ENCODE measurements at places on chromosomes 4 and X.

DNA sequence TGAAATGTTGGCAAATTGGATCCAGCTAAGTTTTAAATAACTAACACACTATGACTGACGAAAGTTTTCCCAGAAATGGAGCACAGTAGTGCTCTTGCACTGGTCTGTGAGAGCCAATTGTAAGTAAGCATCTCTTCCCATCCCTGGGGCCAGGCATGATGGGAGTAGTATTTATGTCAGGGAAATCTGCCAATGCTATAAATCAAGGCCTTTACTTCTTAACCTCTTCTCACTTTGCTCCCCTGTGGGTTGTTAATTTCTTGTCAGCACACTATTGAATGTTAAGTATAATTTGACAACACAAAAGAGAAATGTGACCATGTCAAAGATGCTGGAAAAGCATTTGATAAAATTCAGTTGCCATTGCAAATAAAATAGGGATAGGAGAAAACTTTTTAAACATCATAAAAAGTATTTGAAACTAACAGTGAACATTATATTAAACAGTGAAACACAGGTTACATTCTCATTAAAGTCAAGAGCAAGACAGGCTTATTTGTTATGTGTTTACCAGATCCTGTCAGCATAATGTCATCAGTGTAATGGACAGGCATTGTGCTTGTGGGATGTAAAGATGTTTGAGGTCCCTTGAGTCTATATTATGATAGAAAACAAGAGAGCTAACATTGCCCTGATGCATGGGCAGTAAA, 5.0 kb downstream of the F8A1 start:
- no peak for DNase-seq

GRCh38 chr4:123600987-123601904, 204.7 kb downstream of the SPRY1 start:
- DNase-seq, result no peak

DNA sequence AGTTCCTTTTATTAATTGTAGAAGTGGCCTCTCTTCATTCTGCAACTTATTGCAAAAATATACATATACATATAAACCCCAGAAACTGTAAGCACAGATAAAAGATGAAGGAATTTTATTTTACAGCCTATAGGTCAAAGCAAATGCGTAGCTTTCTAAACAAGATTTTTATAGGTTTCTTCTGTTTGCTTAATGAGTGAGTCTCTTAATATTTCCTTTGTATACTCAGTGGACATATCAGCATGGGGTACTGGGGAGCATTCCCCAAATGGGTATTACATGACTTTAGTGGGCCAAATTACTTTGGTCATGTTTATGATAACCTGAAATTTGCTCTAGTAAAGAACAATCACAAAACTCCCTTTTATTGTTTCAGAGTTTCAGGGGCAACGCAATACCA, 1698.6 kb upstream of the IGFBP7 start:
- DNase-seq, result no peak

DNA sequence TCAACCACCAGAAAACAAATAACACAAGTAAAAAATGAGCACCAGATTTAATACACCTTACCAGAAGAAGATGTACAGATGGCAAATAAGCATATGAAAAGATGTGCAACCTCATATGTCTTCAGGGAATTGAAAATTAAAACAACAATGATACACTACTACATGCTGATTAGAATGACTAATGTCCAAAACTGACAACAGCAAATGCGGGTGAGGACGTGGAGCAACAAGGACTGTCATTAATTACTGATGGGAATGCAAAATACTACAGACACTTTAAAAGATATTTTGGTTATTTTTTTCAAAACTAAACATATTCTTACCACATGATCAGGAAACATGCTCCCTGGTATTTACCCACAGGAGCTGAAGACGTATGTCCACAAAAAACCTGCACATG, 140.3 kb downstream of the FRYL start:
- DNase-seq, result no peak

DNA sequence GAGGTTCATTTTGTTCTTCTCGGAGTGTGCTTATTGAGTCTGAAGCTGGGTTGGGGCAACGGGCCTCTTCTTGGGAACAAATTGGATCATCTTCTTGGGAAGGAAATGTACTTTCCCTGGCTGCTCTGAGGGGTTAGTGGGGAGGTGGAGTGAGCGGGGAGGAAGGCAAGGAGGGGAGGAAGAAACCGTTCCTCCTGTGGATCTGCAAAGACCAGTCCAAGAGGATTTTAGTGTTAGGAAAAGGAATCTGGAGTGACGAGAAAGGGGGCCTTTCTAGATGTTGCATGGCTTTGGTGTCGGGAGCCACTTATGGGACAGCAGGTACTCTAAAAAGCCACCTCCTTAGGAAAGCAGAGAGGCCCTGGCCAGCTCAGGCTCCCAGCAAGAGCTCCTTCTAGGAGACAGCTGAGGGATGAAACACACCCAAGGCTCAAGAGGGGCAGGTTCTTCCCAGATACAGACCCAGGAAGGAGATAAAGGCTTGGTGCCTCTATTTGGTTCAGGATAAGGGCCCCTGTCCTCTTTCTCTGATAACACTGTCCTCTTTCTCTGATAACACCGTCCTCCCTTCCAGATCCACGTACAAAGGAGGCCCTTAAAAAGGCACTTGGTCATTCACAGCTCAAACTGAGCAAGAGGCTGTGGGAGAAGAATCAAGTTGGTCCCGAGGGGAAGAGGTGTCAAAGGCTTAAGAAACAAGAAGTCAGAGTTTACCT, 451 bp downstream of the SOD3 start:
- peak; percentile 1 for DNase-seq

GRCh38 chr4:26815706-26816105, 44.9 kb upstream of the STIM2 start:
- DNase-seq, result no peak

GRCh38 chr4:69731847-69732246, 28.6 kb downstream of the SULT1B1 start:
- no peak for DNase-seq

DNA sequence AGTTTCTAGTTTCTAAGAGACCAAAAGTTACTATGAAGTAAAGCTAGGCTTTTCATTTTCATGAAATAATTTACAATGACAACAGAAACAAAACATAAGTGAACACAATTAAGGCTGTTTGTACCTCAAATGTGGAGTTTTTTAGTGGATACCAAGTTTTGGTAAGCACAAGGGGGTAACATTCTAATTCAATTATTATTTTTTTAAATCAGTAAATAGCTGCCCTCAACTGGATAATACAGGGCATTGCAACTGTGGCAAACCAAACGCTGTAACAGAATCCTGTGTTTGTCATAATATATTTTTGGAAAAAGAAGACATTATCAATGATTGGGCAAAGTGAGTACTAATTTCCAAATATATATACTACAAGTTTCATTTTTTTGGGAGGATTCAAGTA, 150.3 kb downstream of the FBXW7 start:
- DNase-seq, result no peak

- no peak for DNase-seq
Observed at GRCh38 chr4:140969296-140969695, 164.0 kb downstream of the RNF150 start.

GRCh38 chr4:74714611-74715130, 79.7 kb downstream of the BTC start:
- no peak for DNase-seq

DNA sequence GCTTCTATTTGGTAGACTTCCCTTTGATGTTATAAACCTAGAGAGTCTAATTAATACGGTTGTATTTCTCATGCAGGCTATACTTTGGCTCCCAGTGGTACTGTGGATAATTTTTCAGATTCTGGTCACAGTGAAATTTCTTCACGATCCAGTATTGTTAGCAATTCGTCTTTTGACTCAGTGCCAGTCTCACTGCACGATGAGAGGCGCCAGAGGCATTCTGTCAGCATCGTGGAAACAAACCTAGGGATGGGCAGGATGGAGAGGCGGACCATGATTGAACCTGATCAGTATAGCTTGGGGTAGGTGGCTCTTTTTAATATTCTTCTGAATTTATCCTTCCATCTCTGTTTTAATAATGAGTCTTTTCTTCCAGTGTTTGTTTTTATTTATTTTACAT, 249.7 kb downstream of the RAPGEF2 start:
- DNase-seq, result no peak

DNA sequence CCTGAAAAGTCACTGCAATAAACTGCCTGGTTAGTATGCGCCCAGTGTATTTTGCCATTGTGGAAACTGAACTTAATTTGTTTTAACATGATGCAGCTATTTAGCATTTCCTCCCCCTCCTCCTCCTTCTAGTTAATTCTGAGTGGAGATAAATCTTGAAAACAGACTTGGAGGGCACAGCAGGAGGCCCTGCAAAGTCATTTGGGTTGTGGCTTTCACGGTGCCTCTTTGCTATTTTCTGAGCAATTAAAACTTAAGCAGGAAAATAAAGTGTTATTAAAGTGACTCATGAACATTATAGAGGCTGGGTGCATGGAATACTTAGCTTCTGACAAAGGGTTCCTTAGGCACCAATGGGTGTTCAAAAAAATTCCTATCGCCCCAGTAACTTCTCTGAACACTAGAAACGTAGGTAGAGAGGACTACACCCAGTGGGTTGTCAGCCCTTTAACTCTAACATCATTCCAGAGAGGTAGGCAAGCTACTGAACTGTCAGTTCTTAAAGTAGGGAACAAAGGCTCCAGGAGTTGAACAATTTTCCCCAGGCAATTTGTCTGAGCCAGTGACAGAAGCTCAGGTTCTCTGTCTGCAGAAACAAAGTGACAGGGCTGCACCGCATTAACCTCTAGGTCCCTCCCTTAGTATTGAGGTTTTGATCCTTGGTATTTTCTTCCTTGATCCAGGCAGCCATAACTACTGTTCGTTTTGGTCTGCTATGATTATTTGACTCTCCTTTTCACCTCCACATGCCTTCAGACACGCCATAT, 158.3 kb upstream of the KIT start:
- no peak for DNase-seq

DNA sequence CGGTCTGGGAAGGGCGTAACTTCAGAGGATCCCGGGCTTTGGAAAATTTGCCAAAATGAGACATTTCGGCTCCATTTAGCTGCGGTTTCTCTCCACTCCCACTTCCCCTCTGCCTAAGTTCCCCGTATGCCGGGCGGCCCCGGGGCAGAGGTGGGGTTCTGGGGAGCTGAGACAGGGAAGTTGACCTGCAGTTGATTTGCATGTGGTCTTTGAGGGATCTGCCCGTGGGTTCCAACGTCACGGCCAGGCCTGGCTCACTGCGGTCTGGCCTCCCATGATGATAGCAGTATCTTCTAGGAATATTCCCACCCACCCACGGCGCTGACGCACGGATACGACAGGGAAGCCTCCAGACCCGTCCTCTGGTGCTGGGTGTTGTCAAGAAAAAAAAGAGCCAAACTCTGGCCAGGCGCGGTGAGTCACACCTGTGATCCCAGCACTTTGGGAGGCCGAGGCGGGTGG, 27.3 kb upstream of the CRLF2 start:
- DNase-seq, result no peak

GRCh38 chr4:33176566-33176965, 2456.4 kb downstream of the PCDH7 start:
- DNase-seq, result no peak

DNA sequence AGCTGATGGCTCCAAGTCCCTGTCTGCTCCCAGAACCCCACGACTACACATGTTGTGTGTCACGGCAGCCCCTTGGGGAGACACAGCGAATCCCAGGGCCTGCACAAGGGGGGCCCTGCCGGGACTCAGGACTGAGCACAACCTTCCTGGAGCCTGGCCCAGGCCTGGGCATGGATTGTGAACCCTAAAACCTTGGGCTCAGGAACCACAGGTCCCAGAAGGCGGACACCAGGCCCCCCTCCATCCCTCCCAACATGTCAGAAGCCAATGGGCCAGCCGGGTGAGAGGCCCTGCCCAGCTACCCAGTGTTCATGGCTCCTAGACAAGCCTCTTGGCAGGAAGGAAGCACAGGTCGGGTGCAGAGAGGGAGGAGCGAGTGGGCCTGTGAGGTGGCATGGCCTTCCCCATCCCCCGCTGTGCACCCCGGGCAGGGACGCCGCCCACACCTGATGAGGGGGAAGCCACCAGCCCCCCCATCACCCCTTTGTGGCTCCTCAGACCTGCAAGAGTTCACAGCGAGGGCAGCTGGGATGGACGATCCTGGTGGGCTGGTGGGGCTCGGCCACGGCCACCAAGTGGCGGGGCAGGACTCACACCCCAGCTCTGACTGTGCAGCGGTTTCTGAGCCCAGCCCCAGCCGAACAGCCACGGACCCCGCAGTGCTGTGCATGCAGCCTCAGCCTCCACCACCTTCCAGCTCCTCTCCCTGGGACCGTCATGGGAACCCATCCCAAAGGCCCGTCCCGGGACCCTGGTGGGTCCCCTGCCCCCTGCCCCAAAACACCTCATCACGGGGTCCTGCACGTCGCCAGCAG, 3.7 kb downstream of the PDE6B start:
- DNase-seq, result no peak

GRCh38 chr4:110306303-110306702, 107.9 kb upstream of the ELOVL6 start:
- DNase-seq, result no peak

GRCh38 chr4:169741569-169741968, 16.2 kb downstream of the HPF1 start:
- no peak for DNase-seq

DNA sequence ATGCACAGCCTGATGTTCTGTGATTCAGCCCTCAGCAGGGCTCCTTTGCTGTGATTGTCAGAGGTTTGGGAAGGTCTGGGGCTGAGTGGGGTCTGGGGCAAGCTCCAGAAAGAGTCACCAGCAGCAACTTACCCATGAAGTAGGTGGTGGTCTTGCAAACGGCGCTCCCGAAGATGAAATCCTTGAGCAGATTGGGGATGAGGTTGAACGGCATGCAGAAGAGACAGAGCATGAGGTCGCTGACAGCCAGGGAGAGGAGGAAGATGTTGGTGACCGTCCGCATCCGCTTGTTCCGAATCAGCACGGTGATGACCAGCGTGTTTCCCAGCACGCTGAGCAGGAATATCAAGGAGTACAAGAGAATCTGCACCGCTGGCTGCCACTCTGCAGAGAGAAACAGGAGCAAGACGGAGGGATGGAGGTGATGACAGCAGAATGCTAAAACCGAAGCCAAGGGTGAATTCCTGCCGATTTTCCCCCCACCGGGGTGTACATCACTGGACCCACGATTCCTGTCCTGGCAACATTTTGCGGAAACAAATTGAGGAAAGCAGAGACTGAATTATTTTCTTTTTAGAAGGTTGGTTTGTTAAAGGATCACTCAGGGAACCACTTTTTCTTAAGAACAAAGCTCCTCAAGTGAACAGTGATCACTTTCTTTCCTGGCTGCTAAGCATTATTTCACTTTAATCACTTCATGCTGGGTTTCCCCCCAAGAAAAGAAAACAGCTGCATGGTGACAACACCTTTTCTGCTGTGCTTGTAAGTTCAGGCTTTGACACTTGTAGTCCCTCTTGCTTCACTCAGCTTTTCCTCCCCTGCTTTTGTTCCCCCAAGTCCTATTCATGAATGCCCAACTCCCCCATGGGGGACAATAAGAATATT, 941 bp downstream of the CCKAR start:
- no peak for DNase-seq

DNA sequence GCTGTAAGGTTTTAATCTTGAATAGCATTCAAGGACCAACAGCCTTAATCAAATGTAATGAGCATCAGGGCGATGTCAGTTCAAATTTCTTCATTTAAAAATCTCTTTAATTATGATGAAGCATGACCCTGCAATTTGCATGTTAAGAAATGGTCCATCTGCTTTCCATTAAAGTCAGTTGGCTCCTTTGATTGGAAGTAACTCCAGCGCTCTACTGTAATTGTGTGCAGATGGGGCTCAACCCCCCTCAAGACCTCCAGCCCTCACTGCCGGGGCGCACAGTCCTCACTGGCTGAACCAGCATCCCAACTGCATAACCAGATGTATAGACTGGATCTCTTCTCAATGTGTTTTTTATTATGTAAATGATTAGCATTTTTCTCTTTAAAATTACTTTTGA, 126.9 kb downstream of the VCX3B start:
- no peak for DNase-seq

- DNase-seq, result no peak
Observed at GRCh38 chrX:7263961-7264360, 116.0 kb upstream of the PUDP start.
